ENCODE measurements at places on chromosomes 5 and 9. TPM values are rescaled to one million over a fixed set of nuclear protein-coding genes. Genes with fewer than 3 reads are reported as not detected.

NKD2 gene
- not detected for total RNA-seq

BASP1 gene
- total RNA-seq = 24.5 TPM

GDA gene
- not detected for total RNA-seq

LRRTM2 gene
- 0.10 TPM for total RNA-seq

ESM1 gene
- not detected for total RNA-seq

OBP2B gene
- not detected for total RNA-seq

SPATA31C1 gene
- total RNA-seq = not detected

STKLD1 gene
- total RNA-seq = 0.10 TPM

NNT gene
- total RNA-seq = 30.6 TPM

MARVELD2 gene
- total RNA-seq = 0.10 TPM

PCDHGB3 gene
- total RNA-seq = 0.63 TPM

FBP1 gene
- total RNA-seq = 12.2 TPM

CBY3 gene
- 0.52 TPM for total RNA-seq

FGFR4 gene
- total RNA-seq = 1.2 TPM

CCDC180 gene
- total RNA-seq = 5.0 TPM

TAF11L5 gene
- total RNA-seq = not detected

MCC gene
- 1.0 TPM for total RNA-seq

INSL6 gene
- total RNA-seq = not detected

CTXN3 gene
- not detected for total RNA-seq

CD274 gene
- total RNA-seq = 6.2 TPM

ZNF608 gene
- 0.84 TPM for total RNA-seq

SCGB3A2 gene
- total RNA-seq = not detected

ELOVL7 gene
- 23.2 TPM for total RNA-seq

PLPP7 gene
- total RNA-seq = 0.52 TPM

THOC3 gene
- 39.0 TPM for total RNA-seq

PCDHGB6 gene
- 0.63 TPM for total RNA-seq

ECSCR gene
- not detected for total RNA-seq

UHRF2 gene
- total RNA-seq = 192 TPM

NUTM2F gene
- total RNA-seq = not detected

GAPT gene
- 9.8 TPM for total RNA-seq

GABRG2 gene
- under 0.01 TPM for total RNA-seq

PTGES gene
- 8.7 TPM for total RNA-seq

SUSD3 gene
- 11.0 TPM for total RNA-seq

GDF9 gene
- total RNA-seq = 0.42 TPM

ZFP2 gene
- 0.73 TPM for total RNA-seq

LHX6 gene
- under 0.01 TPM for total RNA-seq

SLC23A1 gene
- not detected for total RNA-seq

ORM2 gene
- not detected for total RNA-seq

C1QTNF3 gene
- total RNA-seq = 3.6 TPM

PPP2R2B gene
- 5.4 TPM for total RNA-seq

MYOZ3 gene
- total RNA-seq = not detected

CXCL14 gene
- not detected for total RNA-seq

SLC25A48 gene
- not detected for total RNA-seq

PCDHB13 gene
- total RNA-seq = not detected

SLCO6A1 gene
- not detected for total RNA-seq

TESK1 gene
- 7.7 TPM for total RNA-seq

PKD2L2 gene
- not detected for total RNA-seq

WNT8A gene
- total RNA-seq = not detected

CCDC192 gene
- total RNA-seq = not detected

ADAMTS16 gene
- total RNA-seq = not detected

GRXCR2 gene
- total RNA-seq = not detected

C5orf24 gene
- total RNA-seq = 38.1 TPM

FKTN gene
- 4.4 TPM for total RNA-seq

MLANA gene
- 0.10 TPM for total RNA-seq

KLHL9 gene
- total RNA-seq = 22.0 TPM

TNC gene
- 0.10 TPM for total RNA-seq
